Cardiac muscle cell (in vitro differentiated cells and primary cell): ENCODE measurements at places on chromosomes 7 and 10. TPM values are rescaled to one million over a fixed set of nuclear protein-coding genes. Genes with fewer than 3 reads are reported as not detected.

- peak; percentile 20 for DNase-seq
These were observed 39.5 kb upstream of the GJD4 start for GRCh38 chr10:35565602-35566081.

The FBXL13 gene
- total RNA-seq, result 1.8 and 2.2 TPM in 2 replicates

GRCh38 chr7:41451826-41452225 lies 251.1 kb downstream of the INHBA start:
- no peak for DNase-seq

The GALNT17 gene
- total RNA-seq, result 2.3 and 5.2 TPM in 2 replicates

DNA sequence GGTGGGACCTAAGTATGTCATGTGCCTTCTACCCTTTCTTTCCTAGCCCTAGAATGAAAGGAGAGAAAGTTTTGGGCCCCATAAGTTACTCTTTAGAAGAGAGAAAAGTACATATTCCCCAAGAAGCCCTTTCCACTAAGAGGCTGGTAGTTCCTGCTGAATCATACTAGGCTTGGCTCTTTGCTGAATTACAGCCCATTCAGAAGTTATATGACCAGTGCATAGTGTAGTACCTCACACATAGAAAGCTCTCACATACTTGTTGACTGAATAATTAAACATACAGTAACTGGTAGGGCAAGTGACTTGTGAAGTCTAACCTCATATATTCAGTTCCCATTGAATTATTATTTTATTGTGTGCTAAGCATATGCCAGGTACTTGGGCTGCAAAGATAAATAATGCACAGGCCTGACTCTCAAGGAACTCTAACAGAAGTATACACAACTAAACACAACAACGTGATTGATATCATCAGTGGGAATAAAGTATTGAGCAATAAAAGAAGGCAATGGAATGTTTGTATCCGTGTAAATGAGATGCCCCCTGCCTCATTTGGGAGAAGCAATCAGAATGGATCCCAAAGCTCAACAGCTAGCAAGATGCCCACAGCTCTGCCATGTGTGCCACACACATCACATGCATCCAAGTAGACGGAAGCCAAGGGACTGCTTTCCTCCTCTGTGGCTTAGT lies 38.9 kb upstream of the UBN2 start:
- DNase-seq, result no peak

- peak; percentile 65 for DNase-seq
These were observed 23.9 kb downstream of the UNC5B start for GRCh38 chr10:71236286-71236685.

DNA sequence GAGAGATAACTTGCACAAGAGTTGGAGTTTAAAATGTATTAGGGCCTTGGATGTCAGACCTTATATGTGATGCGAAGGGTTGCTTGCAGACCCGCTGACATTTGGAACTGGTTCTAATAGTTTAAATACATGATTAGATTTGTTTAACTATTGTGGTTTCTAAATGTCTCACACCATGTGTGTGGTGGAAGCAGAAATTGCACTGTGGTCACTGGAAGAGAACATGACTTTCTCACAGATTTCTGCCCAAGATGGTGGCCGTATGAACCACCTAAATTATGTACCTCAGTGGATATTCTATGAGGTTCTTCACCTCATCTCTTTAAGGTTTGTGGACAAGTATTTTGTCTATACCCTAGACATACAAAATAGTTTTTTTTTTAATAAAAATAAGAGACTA lies 8.2 kb upstream of the C1QL3 start:
- DNase-seq, result no peak

The OR13A1 gene
- total RNA-seq, result 0.15 TPM in 1 of 2 replicates, not detected in the other

The FAM20C gene
- 15.0 and 15.7 TPM in 2 replicates for total RNA-seq

GRCh38 chr7:2598154-2598823 lies 33.5 kb upstream of the TTYH3 start:
- no peak for DNase-seq

- DNase-seq, result peak; percentile 88
These were observed 41.7 kb downstream of the AKR1E2 start for GRCh38 chr10:4867520-4868356.

DNA sequence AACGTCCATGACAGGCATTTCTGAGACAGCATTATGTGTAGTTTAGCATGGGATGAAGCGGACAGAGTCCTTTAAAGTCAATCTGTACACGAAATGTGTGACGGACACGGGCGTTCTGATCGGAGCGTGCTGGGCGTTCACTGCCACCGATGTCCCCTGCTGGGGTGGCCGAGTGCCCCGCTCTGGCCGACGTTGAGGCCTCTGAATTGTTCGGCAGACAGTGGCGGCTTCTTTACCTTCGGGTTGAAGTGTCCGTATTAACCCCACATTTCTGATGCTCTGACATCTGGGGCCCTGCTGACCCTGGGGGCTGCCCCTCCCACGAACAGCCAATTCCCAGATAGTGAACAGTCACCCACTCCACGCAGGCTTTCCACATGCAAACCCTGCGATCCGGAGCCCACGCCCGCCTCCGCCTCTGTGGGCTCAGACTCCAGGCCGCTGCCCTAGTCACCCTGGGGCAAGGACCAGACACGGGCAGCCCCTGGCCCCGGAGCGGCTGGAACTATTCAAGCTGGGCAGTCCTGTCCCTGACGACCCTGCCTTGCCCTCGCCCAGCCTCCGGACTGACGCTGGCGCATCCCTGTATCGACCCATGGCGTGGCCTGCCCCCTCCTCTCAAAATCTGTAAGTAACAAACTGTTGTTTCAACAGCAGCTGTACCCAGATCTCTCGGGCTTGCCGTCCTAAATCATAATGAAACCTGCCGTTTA lies 445.7 kb downstream of the PTPRN2 start:
- DNase-seq, result no peak

GRCh38 chr10:86960863-86961434 lies 2.5 kb downstream of the SNCG start:
- DNase-seq, result no peak

GRCh38 chr10:119933179-119933578 lies 40.6 kb downstream of the SEC23IP start:
- peak; percentile 28 for DNase-seq

The CCDC172 gene
- total RNA-seq, result not detected in 2 replicates

- peak; percentile 53 for DNase-seq
These were observed 244.3 kb downstream of the MTERF1 start for GRCh38 chr7:91636129-91636724.

GRCh38 chr7:4302203-4302905 lies 379.7 kb upstream of the FOXK1 start:
- DNase-seq, result no peak

The PLCE1 gene
- 0.99 and 1.9 TPM in 2 replicates for total RNA-seq

The ZNF804B gene
- total RNA-seq, result 0.06 TPM in 1 of 2 replicates, not detected in the other

GRCh38 chr7:6482307-6482706 lies 34.6 kb upstream of the DAGLB start:
- DNase-seq, result no peak

The PTER gene
- 1.4 and 5.3 TPM in 2 replicates for total RNA-seq

The CALHM3 gene
- total RNA-seq, result not detected in 2 replicates

DNA sequence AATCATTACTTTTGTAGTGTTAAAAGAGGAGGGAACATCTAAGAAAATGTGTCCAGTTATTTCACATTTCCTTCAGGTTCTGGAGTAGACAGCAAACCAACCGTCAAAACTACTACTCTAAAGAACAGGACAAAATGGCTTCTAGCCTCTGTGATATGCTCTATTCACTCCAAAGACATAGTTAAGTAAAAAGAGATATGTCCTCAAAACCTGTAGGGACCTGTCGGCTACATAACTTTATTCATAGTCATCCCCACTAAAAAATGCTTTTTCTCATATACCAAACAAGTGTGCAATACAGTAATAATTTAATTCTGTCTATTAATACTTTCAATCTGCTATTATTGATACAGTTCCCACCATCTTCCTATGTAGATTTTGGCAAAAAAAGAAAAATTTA lies 642.8 kb upstream of the LRRTM3 start:
- no peak for DNase-seq

DNA sequence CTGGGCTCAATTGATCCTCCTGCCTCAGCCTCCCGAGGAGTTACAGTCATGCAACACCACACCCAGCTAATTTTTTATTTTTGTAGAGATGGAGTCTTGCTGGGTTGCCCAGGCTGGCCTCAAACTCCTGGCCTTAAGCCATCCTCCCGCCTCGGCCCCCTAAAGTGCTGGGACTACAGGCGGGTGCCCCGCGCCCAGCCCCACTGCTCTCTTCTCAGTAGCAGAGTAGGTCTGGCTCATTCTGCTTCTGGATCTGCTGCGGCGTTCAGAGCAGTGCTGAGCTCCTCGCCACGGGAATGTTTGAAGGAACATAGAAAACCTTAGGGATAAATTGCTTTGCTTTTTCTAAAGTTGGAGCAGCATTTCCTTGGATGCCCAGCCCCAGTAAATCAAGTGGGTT lies 27.4 kb downstream of the WIPI2 start:
- DNase-seq, result no peak

The OR2A5 gene
- not detected in 2 replicates for total RNA-seq

- DNase-seq, result no peak
These were observed 52.4 kb downstream of the CXCL12 start for GRCh38 chr10:44332465-44332864.

- peak; percentile 80 for DNase-seq
These were observed 86.9 kb downstream of the CPXM2 start for GRCh38 chr10:123804716-123805115.

The DUSP5 gene
- 75.8 and 82.1 TPM in 2 replicates for total RNA-seq

DNA sequence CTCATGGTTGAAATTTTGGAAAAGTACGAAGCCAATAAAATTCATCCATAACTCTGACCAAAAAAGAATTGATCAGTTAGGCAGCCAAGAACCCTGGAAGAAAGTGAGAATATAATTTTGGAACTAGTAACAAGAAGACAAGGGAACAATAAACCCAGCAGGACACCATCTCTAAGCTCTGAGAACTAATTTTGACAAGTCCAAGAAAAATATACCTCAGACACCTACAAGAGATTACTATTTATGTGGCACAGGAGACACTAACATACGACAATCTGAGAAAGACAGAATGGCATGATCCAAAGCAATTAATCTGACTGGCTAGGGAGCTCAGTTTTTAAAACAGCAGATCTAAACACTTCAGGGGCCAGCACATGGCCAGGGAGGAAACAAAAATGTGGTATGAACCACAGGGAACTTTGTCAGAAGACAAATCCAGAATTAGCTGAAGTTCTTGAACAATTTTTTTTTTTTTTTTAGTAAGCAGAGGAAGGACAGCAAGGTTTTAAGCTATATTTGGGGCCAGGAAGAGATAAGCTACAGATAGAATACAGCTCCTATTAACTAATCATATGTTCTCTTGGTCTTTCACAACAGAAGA lies 38.9 kb downstream of the PARD3 start:
- peak; percentile 65 for DNase-seq

GRCh38 chr10:131573707-131574106 lies 262.2 kb upstream of the TCERG1L start:
- DNase-seq, result no peak

The MLXIPL gene
- 0.07 and 1.8 TPM in 2 replicates for total RNA-seq

DNA sequence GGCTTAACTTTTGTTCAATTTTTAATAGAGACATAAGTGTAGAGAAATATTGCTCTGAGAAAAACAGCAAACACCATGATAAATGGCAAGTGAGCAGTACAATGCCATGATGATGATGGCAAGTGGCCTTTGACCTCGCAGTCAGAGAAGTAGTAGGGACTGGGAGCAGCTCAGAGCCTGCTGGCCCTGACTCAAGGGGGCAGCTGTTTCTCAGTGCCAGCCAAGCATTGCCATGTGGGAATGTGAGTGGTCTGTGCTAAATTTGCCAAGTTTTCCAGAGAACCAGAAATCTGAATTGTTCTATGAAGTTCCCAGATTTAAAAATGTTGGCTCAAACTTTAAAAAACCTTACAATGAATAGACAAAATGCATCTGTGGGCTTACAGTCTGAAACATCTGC lies 187.9 kb downstream of the BICC1 start:
- DNase-seq, result no peak
